ENCODE measurements at places on chromosomes 12 and 14.

- DNase-seq = peak; percentile 42
Observed at GRCh38 chr14:44712024-44712815, 205.1 kb upstream of the FSCB start.

DNA sequence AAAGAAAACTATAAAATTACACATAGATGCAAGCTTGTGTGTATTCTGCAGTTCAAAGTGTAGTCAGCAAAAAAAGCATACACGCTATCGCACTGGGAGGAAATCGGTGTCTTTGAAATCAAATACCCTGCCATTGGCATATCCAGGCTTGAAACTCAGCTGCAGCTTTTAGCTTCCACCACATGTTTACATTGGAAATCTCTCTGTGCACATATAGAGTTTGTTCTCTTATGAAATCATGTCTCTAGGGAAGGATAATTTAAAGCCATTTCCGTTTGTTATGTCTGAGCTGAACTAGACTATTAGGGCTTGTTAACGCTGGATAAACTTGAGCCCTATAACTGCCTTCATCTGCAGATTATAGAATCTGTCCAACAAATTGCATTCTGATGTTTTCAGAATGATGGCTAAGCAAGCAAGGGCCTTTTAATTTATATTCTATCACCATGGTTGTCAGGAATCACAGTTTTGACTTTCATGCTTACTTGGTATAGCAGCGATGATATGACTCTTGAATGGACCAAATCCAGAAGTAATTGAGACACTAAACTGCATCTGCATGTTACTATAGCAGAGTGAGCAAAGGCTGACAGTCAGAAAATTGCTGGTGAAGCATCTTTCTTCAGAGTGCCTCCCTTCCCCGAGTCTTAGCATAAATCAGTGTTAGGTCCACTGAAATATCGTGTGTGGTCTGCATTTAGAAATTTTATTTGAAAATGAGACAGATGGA is 442.8 kb downstream of the ZFP36L1 start:
- DNase-seq = no peak

GRCh38 chr12:88520436-88520820 is 59.8 kb downstream of the KITLG start:
- no peak for DNase-seq

DNA sequence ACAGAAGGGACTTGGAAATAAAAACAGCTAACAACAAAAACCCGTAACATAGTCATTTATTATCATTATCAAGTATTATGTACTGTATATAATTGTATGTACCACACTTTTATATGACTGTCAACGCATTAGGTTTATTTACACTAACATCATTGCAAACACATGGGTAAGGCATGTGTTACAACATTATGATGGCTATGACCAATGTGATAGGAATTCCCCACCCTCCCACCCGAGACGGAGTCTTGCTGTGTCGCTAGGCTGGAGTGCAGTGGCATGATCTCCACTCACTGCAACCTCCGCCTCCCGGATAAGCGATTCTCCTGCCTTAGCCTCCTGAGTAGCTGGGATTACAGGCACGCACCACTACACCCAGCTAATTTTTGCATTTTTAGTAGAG is 82.6 kb downstream of the ERC1 start:
- no peak for DNase-seq

GRCh38 chr12:75690296-75690955 is 179.0 kb upstream of the KRR1 start:
- DNase-seq = no peak

- no peak for DNase-seq
Observed at GRCh38 chr12:89815225-89815624, 106.6 kb upstream of the ATP2B1 start.

DNA sequence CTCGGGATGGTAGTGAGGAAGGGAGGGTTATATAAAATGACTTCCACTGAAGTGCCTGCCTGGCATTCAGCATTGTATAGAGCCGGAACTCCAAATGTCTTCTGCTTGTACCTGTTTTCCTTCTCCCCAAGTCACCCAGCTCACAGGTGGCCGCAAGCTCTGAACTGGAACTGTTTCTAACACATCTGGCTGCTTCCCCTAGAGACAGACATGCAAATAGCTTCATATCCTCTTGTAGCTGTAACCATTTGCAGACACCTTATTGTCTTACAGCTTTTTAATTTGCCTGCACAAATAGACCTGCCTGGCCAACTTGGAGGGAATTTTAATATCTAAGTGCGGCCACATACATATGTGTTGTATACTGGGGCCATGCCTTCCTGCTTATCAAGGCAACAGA is 126.0 kb downstream of the CHST11 start:
- no peak for DNase-seq

- DNase-seq = no peak
Observed at GRCh38 chr12:88388566-88389540, 191.4 kb downstream of the KITLG start.
